ENCODE measurements at places on chromosomes 7 and 10.

GRCh38 chr10:30185916-30186315 lies 126.5 kb upstream of the JCAD start:
- no peak for DNase-seq

GRCh38 chr7:150997817-150998216 lies 7.0 kb downstream of the NOS3 start:
- no peak for DNase-seq

- DNase-seq: no peak
Measured at GRCh38 chr10:44963772-44964633, 4.4 kb downstream of the RASSF4 start.

- no peak for DNase-seq
Measured at GRCh38 chr10:128016423-128017060, 109.6 kb downstream of the PTPRE start.

DNA sequence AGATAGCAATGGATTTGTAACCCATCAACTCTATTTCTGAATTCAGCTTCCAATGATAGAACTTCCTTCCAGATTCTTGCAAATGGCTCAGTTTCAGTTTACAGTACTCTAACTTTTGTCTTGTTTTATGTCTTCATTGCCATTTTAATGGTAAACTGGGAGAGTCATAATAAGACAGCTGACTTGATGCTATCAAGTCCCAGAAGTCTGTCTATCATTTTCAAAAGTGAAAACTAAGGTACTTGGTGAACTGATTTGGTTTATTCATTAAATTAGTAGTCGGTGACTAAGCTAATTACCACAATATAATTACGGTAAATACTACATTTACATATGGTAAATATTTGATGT lies 25.0 kb downstream of the RTKN2 start:
- DNase-seq: no peak

DNA sequence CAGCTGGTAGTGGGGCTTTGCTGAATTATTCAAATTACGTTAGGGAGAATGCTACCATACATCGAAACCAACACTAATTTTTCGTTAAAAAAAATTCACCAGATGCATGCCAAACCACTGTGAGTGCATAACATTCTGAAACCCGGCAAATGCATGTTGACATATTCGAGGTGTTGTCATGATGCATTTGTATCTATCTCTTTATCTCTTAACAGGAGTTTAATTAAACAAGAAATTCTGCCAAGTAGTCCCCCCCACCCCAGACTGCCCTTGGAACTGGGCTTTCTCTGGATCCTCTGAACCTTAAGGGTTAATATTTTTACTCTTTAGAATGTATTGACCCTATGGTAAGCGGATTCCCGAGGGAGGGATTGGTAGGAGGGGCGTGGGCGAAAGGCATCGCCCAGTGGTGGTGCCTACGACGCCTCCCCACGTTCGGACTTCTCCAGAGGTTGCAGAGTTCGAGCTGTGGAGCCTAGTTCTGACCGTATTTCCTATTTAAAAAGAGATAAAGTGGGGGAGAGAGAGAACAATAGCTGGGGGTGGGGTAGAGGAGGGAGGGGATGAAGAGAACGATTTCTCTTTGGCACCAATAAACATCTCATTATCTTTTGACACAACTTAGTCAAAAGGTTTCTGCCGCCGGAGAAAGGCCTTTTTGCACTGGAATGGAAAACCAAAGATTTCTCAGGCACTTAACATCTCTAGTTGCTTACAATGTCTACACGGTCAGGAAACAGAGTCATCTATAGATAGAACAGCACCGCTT lies 7.2 kb downstream of the DLX6 start:
- no peak for DNase-seq

GRCh38 chr10:89032141-89032891 lies 41.7 kb downstream of the FAS start:
- DNase-seq: no peak

- DNase-seq: no peak
Measured at GRCh38 chr10:38038932-38039245, 28.4 kb downstream of the ZNF33A start.

- no peak for DNase-seq
Measured at GRCh38 chr7:10239695-10240345, 733.9 kb upstream of the PHF14 start.

DNA sequence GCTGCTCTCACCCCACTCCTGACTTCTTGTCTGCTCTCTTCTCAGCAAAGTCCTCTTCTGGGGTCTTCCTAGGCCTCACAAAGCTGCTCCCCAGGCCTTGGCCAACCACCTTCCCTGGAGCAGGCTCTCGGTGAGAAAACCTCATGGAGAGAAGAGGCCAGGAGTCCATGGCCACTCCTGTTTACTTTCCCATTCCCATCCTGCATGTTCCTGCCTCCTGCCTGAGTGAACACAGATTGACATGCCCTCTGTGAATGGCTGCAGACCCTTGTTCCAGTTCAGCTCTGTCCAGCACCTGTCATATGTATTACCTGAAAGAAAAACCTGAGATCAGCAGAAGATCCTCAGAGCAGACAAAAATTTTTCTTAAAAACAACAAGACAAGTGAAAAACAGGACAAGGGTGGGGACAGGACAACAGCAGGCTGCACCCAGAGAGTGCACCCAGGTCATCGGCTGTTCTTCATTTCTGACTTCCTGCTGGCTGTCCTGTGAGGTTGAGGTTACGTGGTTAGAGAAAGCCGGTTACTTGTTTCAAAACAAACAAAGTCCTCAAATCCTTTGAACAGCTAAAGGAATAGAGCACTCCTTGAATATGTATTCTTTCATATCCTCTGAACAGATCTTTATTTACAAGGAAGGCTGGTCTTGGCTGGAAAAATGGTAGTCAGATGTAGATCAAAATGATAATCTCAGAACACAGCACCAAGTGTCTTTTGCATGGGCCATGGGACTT lies 34.0 kb upstream of the DLD start:
- no peak for DNase-seq

- no peak for DNase-seq
Measured at GRCh38 chr10:126108693-126109092, 212.3 kb downstream of the FANK1 start.

DNA sequence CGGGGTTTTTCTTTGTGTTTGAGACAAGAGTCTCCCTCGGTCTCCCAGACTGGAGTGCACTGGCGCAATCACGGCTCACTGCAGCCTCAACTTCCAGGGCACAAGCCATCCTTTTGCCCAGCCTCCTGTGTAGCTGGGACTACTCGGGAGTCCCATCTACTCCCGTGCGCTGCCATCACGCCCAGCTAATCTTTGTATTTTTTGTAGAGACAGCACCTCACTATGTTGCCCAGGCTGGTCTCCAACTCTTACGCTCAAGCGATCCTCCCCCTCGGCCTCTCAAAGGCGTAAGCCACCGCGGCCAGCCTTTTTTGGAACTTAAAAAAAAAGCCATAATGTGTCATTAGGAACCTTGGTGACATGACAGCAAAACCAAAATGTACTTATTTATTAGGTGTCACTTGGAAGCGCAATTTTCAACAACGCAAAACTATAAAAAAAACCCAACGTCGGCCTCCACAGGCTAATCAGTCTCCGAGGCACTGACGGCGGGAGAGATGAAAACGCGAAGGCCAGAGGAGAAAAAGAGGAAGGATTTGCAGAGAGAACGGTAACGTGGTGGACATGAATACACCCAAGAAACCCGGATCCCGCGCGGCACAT lies 911 bp upstream of the HNRNPH3 start:
- no peak for DNase-seq

DNA sequence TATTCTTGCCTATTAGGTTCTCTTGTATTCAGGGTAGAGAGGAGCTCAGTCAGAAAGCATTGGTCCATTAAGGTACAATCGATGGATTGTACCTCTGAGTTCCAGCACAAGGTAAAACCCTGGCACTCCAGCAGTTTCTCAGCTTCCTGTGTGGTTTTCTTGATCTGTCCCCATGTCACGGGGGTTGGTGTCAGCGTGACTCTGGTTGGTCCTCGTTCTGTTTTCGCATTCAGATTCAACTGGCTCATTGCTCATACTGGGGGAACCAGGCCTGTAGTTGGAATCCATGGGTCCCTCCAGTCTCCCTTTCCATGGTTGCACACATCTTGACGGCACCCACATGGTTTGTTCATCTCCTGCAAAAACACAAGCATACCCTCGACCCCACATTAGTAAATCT lies 32.7 kb upstream of the RASGEF1A start:
- DNase-seq: no peak

DNA sequence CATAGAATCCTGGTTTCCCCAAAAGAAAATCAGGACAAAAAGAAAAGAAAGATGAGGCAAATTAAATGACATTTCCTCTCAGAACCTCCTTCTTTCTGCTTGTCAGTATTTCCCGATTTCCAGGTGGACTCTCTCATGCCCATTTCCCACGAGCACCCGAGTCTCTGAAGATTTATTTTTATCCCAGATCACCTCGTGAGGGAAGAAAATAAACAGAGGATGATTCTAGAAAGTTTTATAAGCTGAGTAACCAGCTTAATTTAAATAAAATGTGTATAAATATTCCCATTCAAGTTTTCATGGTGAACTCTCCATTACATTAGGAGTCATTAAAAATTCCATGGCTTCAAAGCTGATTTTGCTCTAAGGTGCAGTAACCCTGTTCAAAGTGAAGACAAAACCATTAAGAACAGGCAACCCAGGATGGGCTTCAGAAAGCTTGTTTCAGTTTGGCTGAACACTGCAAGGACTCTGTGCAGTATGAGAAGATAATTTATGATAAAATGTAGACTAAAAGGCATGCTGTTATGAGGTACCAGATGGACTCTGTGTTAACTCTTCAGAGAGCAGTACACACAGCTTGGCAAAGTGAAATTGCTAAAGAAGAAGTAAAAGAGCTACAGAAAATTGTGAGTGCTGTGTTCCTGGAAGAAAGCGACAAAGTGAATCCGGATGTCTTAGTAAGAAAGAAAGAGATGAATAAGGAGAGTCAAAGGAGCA lies 521.3 kb upstream of the LRRN3 start:
- DNase-seq: no peak

- no peak for DNase-seq
Measured at GRCh38 chr10:99435986-99436638, 5.7 kb upstream of the GOT1 start.

- no peak for DNase-seq
Measured at GRCh38 chr7:37211097-37211880, 237.4 kb downstream of the ELMO1 start.

All from stimulated activated CD8-positive, alpha-beta memory T cell treated with anti-CD3 and anti-CD28 coated beads, Interleukin-7, amount 100 ng/mL, for 1 hour (primary cell).